Endothelial cell (in vitro differentiated cells): ENCODE measurements at places on chromosomes 11 and 22. TPM values are rescaled to one million over a fixed set of nuclear protein-coding genes. Genes with fewer than 3 reads are reported as not detected.

Gene GAB4
- total RNA-seq: 0.36 TPM

GRCh38 chr11:27653990-27654758, 46.1 kb downstream of the BDNF start:
- H3K36me3 ChIP-seq: no peaks in the 10 kb centered on the region
- no peak overlapping the region for H3K4me3 ChIP-seq
- no peak for DNase-seq
- peaks cover 17% of the 10 kb centered on the region for H3K4me1 ChIP-seq
- H3K27ac ChIP-seq: no peak overlapping the region

DNA sequence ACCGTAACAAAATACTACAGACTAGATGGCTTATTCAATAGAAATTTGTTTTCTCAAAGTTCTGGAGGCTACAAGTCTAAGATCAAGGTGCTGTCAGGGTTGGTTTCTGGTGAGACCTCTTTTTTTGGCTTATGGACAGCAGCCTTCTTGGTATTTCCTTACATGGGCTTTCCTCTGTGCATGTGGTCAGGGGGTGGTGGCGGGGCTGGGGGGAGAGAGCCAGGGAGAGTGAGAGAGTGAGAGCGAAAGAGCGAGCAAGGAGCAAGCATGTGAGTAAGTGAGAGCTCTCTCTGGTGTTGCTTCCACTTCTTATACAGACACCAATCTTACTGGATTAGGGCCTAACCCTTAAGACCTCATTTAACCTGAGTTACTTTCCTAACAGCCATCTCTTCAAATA, 181.5 kb downstream of the TMEM135 start:
- no peak overlapping the region for H3K27ac ChIP-seq
- no peak for DNase-seq
- H3K4me1 ChIP-seq: peaks cover 6% of the 10 kb centered on the region
- H3K27me3 ChIP-seq: no peaks in the 10 kb centered on the region

Gene MS4A6E
- total RNA-seq: not detected

DNA sequence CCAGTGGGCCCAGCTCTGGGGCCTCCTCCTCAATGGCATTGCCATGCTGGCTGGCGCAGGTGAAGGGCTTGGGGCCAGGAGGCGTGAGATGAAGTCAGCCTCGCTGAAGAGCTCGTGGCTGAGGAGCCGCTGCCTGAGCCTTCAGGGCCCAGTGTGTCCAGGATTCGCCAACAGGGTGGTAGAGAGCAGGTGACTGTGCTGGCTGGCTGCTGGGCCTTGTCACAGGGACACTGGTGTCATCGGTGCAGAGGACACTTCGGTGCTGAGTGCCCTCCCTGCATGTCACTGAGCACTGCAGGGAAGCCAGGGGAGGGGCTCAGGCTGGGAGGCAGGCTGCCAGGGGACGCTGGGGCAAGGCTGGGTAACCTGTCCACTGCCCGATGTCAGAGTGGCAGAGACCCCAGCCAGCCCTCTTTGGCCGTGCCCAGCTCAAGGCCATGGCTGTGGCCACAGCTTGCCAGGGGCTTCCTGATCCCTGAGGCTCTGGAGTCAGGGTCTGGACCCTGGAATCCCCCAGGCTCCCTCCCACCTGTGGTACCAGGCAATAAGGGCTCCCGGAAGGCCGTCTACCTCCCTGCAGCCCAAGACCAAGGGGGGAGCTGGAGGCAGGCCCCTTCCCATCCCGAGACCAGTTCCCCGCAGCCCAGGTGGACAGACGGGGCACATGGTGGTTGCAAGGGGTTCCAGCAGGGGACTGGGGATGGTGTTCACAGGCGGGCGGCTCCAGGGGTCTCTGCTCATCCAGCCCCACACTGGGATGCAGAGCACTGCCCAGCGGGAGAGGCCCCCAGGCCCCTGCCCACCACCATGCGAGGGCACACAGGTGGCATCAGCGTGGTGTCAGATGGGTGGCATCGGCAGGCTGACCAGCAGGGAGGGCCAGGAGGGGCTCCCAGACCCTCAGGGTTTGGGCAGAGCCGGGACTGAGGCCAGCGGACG, 63.9 kb downstream of the ARFGAP3 start:
- peaks cover 8% of the 10 kb centered on the region for H3K4me1 ChIP-seq
- H3K36me3 ChIP-seq: peaks cover 10% of the 10 kb centered on the region
- DNase-seq: no peak
- H3K4me3 ChIP-seq: no peak overlapping the region

- H3K4me1 ChIP-seq: peaks cover 20% of the 10 kb centered on the region
- peak within 1 kb of the TSS; percentile 9 for H3K27ac ChIP-seq
- peak within 1 kb of the TSS; percentile 88 for H3K4me3 ChIP-seq
- H3K36me3 ChIP-seq: peaks cover 13% of the 10 kb centered on the region
- H3K27me3 ChIP-seq: peaks cover 10% of the 10 kb centered on the region
Measured at GRCh38 chr11:64358907-64359711, at the start of gene RPS6KA4. TSS of gene RPS6KA4 (plus strand) at chr11:64359162. CDS start at chr11:64359236, 74 bp downstream.

Gene CASP4
- total RNA-seq: not detected

- H3K4me1 ChIP-seq: peaks cover 6% of the 10 kb centered on the region
- DNase-seq: no peak
- H3K4me3 ChIP-seq: no peak overlapping the region
Measured at GRCh38 chr11:69371731-69372588, 78.0 kb downstream of the MYEOV start.

DNA sequence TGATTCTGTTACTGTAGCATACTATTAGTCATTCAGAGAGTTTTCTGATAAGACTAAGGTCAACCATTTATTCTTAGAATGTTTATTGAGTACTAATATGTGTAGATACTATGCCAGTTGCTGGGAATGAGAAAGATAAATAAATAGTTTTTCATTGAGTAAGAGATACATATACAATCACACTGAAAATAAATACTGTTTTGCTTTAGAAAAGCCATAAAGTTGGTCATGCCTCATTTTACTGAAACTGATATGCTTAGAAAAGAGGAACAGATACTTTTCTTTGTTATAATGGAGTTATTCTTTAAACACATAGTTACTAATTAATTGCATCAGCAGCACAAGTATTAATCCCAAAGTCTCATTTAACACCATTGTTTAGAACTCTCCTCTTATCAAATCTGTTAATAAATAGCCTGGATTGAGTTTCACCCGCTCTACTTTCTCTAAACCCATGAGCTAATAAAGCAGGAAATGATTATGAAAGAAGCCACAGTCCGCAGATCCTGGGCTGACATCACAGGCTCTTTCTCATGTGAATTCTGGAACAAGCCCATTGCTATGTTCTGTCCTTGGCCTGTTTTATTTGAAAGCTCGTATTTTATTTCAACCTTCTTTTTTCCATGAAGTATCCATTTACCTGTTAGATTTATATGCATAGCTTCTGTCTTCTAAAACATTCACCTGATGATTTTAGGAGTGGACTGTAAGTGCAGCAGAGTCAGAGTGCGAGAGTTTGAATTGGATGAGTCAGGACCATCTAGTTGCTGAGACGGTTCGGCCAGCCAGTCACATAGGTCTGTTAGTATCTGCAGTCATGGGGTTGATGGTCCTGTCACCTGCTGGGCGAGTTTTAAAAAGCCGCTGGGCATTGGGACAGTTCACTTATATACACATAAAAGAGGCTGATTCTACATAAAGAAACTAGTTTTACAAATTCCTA, 35.5 kb downstream of the PIWIL4 start:
- H3K27me3 ChIP-seq: no peaks in the 10 kb centered on the region
- peaks cover 8% of the 10 kb centered on the region for H3K4me1 ChIP-seq
- H3K4me3 ChIP-seq: no peak overlapping the region
- no peak overlapping the region for H3K27ac ChIP-seq
- no peaks in the 10 kb centered on the region for H3K36me3 ChIP-seq

GRCh38 chr11:61715867-61716266, 35.7 kb downstream of the DAGLA start:
- H3K36me3 ChIP-seq: no peaks in the 10 kb centered on the region
- H3K4me3 ChIP-seq: peak overlapping the region; percentile 8
- peaks cover 17% of the 10 kb centered on the region for H3K4me1 ChIP-seq
- peaks cover 5% of the 10 kb centered on the region for H3K27me3 ChIP-seq

GRCh38 chr11:131790586-131790985, 420.2 kb downstream of the NTM start:
- H3K4me3 ChIP-seq: no peak overlapping the region
- H3K4me1 ChIP-seq: no peaks in the 10 kb centered on the region
- no peaks in the 10 kb centered on the region for H3K36me3 ChIP-seq
- no peaks in the 10 kb centered on the region for H3K27me3 ChIP-seq
- DNase-seq: no peak

GRCh38 chr11:60705895-60706294, 6.5 kb downstream of the MS4A8 start:
- no peak overlapping the region for H3K4me3 ChIP-seq
- H3K27me3 ChIP-seq: peaks cover 4% of the 10 kb centered on the region
- no peak overlapping the region for H3K27ac ChIP-seq
